ENCODE measurements at places on chromosomes 13 and 19.

GRCh38 chr19:35476149-35476548 is 14.1 kb downstream of the KRTDAP start:
- no peak for DNase-seq

DNA sequence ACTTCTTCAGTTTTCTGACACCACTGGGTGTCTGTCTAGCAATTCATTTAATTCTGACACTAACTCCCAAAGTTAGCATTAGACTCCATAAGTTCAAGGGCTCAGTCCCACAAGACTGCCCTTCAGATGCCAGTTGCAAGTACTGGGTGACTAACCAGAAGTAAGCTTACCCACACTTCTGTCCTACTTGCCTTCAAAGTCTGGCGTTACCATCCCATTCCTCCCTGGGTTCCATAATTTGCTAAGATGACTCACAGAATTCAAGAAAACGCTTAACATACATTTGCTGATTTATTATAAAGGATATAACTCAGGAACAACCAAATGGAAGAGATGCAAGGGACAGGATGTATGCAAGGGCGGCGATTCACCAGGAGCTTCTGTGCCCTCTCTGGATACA is 45.5 kb upstream of the NPAS1 start:
- no peak for DNase-seq

- no peak for DNase-seq
Observed at GRCh38 chr19:591099-591958, 1.6 kb downstream of the HCN2 start.

DNA sequence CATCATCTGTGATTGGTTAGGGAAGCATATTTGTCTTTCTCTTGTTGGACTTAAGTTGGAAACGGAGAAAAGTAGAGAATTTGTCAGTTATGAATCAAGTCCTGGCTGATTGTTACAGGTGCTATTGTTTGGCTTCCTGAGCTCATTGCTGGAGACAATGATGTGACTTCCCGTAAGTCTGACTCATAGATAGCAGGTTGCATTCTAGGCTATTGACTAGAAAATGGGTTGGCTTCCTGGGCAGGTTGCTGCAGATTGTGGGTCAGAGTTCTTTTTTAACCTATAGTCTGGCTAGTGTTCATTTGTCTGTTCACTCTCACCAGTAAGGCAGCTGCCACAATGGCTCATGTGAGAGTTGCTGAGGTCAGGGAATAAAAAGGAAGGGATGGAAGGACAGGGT is 101.5 kb downstream of the CCNA1 start:
- DNase-seq, result no peak

DNA sequence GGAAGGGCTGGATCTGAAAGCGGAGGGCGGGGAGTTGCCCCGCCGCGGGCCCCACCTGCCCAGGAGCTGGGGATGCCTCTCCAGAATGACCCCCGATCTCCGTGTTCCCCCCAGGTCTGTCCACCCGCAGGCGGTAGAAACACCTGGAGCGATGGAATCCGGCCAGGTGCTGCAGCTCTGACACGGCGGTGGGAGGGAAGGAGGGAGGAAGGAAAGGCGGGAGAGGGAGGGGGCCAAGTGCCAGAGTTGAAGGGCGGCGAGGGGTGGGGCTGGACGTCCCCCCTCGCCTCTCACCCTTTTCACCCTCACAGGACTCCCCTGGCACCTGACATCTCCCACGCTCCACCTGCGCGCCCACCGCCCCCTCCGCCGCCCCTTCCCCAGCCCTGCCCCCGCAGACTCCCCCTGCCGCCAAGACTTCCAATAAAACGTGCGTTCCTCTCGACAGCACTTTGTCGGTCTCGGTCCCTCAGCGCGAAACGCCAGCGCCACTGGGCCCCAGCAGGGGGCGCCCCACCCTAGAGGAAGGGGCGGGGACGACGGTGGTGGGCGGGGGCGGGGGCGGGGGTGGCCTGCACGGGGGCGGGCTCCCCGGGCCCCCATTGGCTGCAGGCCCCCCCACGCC is 337 bp upstream of the FXYD7 start:
- DNase-seq, result peak; percentile 79

GRCh38 chr19:42309686-42310085 is 3.4 kb upstream of the TMEM145 start:
- no peak for DNase-seq

DNA sequence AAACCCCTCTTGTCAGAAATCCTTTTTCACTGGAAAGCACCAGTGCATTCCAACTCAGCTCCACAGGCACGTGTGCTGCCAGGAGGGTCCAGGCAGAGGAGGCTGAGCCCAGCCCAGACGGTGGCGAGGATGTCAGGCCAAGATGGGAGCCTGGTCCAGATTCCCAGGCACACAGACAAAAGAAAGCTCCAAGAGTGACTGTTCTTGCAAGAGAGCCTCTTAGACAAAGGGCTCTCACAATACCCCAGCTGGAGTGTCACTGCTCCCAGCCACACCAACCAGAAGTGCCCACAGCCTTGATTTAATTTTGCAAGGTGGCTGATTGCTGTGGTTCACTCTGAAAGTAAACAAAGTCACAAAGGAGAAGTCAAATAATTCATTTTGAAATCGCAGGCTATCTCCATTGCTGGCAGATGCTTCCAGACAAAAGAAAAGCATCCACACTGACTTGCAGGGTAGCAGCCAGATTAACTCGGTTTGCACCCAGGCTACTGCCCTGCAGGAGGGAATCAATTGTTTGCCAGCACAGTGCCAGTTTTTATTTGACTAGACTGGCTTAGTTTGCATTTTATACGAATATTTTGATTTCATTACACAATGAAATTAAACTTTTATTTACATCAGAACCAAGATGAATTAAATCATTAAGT is 95.1 kb downstream of the RAB20 start:
- DNase-seq, result no peak

- no peak for DNase-seq
Observed at GRCh38 chr13:47310401-47310800, 413.5 kb upstream of the HTR2A start.

- no peak for DNase-seq
Observed at GRCh38 chr19:6214881-6215541, 64.8 kb downstream of the MLLT1 start.

DNA sequence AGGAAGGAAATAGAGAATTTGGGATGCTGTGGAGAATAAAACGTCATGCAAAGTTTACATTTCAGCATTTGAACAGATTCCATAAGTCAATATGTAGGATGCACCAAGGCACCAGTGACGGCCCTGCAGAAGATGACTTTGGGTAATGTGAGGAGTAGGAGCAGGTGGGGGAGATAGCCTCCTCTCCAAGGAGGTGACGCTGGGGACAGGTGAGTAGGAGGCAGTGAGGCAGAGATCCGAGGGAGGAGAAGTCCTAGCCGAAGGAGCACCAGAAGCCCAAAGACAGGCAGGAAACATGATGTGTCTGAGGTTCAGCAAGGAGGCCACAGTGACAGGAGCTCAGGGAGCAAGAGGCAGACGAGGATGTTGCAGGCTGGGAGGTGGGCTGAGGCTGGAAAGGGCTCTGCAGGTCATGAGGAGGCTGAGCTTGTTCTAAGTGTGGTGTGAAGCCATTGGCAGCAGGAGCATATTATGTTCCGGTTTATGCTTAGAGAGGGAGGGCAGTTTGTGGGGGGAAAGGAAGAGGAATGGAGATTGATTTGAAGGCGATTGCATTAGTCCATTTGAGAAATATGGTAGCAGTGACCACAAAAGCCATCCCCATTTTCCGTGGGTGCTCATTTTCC is 55.7 kb upstream of the C1QTNF9 start:
- DNase-seq, result no peak

GRCh38 chr19:30052122-30053075 is 110.4 kb downstream of the URI1 start:
- DNase-seq, result no peak

GRCh38 chr19:38496116-38496515 is 62.6 kb downstream of the RYR1 start:
- DNase-seq, result no peak

DNA sequence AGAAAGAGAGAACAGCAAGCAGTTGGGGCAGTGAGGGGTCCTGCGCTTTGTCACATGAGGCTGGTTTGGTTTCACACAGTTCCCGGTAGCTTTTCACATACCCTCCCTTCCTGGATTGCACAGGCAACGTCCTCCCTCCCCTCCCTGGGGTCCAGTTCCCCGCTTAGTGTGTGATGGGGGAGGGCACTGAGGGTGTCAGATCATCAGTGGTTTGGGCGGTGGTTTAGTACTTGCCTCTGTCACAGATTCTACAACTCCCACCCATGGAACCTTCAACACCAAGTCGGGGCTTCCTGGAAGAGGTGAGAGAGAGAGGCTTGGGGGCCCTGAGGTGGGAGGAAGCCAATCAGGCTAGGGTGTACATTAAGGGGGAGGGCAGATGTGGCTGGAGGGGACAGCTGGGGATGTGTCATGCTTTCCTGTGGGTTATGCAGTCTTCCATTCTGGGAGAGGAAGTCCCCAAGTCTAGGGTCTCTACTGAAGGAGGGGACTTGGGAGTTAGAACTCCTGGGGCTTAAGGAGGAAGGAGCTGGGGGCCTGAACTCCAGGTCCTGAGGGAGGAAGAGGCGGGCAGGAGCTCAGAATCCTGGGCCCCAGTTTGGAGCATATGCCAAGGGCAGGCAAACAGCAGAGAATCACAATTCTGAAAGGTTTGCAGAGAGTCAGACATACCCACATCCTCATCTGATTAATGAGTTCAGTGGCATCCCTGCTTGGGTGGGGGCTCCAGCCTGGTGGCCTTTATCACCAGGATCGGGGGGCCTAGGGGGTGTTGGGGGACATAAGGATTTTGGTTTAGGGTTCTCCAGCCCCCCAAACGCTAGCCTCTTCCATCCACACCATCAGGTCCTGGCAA is at the start of gene NKG7:
NKG7 (minus strand) TSS at position 6 of the 856 bp plus-strand sequence. CDS start 119 bp downstream, outside the sequence.
- peak; percentile 82 for DNase-seq

DNA sequence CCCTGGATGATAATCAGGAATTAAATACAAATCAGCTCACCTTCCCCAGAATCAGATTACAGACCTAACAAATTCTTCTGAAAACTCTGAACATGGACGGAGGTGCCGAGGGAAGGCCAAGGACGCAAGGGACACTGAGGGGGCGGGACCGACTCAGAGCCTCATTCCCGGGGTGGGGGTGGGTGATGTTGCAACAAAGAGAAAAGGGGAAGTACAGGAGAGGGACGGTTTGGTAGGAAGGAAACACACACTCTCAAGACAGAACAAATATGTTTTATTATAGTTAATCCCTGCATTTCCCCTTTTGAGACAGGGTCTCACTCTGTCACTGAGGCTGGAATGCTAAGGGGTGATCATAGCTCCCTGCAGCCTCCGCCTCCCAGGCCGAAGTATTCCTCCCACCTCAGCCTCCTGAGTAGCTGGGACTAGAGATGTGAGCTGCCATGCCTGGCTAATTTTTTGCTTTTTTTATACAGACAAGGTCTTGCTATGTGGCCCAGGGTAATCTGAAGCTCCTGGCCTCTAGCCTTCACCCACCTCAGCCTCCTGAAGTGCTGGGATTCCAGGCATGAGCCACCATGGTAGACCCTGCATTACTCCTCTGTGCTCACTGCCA is 786 bp upstream of the LILRA2 start:
- no peak for DNase-seq

DNA sequence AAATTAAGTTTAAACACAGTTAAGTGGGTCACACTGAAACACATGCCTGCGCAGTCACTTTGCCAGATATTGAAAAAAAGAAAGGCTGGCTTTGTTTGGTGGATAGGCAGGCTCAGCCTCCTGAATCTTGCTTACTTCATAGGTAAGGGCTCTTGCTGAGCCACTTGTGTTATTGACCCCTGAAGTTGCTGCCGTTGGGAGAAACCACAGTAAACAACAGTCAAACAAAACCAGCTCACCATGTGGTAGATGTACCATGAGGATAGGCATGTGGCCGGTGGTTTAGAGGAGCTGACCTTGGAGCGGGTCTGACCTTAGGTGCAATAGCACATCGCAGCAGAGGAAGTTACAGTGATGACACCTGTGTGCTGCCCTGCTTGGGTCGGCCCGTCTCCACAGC is 52.2 kb downstream of the SPATA13 start:
- DNase-seq, result no peak

GRCh38 chr13:33205224-33205623 is 80.3 kb downstream of the STARD13 start:
- DNase-seq, result no peak

DNA sequence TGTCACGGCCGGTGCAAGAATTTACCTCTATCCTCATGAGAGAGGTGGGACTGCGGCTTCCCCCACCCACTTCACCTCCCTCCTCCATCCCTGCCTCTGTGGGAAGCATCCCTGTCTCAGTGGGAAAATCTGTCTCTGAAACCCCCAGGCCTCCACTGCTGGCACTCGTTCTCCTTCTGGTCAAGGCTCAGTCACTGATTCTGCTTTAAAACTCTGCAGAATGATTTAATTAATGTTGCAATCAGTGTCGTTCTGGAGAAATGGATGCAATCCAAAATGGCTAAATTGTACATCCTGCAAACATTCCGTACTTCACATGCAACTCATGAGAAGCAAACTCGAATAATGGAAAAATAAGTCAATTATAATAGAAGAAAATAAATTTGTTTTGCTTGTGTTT is 5.6 kb downstream of the RASL11A start:
- no peak for DNase-seq

DNA sequence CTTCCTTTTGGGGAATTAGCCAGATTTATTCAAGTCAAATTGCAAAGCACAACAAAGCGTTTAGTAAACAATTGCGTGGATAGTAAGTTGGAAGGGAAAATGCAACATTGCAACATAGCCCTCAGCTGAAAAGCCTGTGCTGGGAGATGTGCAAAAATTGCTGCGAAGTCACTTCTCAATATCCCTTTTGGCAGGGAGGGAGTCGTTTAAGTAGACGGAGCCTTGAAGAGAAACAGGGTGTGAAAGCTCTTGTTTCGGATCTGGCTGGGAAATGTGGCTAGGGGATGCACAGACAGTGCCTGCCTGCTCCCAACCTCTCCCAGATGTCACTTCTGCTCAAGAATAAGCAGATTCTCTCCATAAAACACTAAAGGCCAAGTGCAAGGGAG is 56.8 kb downstream of the SLC7A1 start:
- DNase-seq, result no peak

DNA sequence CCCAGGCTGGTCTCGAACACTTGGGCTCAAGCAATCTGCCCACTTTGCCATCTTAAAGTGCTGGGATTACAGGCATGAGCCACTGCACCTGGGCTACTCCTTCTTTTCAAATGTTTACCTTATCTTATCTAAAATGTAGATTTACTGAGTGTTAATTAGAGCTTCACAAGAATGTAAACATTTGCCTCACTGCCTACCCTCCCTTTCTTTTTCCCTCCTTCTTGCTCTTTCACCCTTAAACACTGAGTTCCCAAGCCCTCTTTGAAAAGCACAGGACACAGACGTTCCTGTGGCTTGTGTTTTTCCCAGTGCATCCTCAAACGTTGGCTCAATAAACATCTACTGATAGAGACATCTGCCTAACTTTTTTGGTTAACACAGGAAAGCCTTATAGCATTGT is 32.7 kb upstream of the CYSLTR2 start:
- no peak for DNase-seq

DNA sequence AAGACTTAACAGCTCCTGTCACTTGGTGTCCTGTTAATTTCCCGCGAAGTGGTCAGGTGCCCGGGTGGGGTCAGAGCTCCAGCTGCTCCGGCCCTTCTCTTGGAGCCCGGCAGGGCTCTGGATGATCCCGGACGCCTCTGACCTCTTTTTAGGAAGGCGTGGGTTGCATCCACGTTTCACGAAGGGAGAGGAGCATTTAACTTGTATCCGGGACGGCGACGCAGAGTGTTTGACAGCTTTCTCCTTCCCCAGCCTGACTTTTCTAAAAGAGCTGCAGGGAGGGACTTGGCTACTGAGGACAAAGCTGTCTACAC is 656 bp downstream of the ZNF155 start:
- DNase-seq, result no peak

- no peak for DNase-seq
Observed at GRCh38 chr13:46782066-46782465, 14.9 kb downstream of the ESD start.

GRCh38 chr13:31000889-31001288 is 68.4 kb downstream of the TEX26 start:
- no peak for DNase-seq

Measured in activated gamma-delta T cell treated with Interleukin-2 at 50 U/mL for 16 hours (primary cell).